Central memory CD4-positive, alpha-beta T cell (primary cell): ENCODE measurements at places on chromosomes 7 and 10.

DNA sequence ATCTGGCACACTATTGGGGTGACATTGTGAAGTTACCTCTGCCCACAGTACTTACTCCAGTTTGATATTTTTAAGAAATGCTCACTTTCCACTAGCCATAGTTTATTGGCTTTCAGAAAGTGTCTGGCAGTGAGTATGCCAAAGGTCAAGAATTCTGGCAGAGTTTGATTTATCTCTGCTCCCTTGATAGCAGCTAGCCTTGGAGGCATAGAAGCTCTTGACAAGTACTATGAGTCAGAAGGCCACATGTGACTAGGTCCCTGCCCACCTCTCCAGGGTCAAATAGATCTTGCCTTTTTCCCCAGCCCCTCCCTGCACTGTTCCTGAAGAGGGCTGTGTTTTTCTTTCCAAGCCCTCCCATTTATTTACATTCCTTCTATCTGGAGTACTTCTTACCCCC lies 202.2 kb downstream of the AUTS2 start:
- no peak for DNase-seq

DNA sequence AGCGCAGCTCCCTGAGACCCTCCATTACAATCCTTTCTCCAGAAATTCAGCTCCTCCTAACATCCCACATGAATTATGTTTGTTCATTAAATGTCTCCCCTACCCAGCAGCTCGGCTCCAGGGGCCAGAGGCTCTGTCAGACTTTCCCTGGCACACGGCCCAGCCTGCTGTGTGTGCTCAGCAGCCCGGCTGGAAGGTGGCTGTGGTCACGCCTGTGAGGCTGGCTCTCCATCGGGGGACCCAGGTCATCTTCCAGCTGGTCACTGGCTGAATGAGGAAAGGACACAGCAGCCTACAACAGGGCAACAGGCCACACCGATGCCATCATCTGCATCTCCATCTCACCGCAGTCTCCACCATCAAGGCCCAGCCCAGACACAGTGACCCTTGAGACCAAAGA lies 219.8 kb downstream of the MAD1L1 start:
- no peak for DNase-seq

- no peak for DNase-seq
Observed at GRCh38 chr10:585502-585901, 104.0 kb downstream of the DIP2C start.

GRCh38 chr10:14060320-14061070 lies 270.2 kb downstream of the FRMD4A start:
- no peak for DNase-seq
